NCI-H1930 (cell line): ENCODE measurements at places on chromosomes 3 and 15.

DNA sequence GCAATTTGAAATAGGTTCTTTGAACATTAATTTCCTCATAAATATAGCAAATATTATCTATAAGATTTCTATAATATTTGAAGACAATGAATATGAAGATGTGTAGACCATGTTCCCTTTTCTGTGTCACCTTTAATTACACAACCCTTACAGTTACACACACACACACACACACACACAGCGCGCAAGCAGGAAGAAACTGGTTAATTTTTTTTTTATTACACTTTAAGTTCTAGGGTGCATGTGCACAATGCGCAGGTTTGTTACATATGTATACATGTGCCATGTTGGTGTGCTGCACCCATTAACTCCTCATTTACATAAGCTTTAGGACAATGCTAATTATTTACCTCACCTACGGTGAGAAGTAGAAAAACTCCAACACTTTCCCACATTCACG is 122.9 kb downstream of the TPRG1 start:
- DNase-seq: no peak

GRCh38 chr15:41829959-41830646 is 2.2 kb downstream of the JMJD7 start:
- DNase-seq: no peak

DNA sequence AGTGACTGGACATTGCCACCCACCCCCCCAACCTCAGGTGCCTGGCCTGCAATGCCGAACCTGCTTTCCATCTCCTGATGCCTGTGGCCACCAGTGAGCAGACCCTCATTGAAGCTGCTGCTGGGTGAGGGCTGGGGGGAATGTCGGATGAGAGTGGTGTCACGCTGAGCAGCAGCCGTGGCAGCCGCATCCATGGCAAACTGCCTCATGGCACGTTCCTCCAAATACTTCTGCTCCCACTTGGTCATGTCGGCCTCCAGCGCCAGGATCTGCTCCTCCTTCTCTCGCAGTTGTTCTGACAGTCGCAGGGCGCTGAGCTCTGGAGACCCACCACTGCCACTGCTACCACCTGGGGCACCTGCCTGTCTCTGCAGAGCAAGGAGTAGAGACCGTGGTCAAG is 14.2 kb downstream of the AMOTL2 start:
- no peak for DNase-seq

DNA sequence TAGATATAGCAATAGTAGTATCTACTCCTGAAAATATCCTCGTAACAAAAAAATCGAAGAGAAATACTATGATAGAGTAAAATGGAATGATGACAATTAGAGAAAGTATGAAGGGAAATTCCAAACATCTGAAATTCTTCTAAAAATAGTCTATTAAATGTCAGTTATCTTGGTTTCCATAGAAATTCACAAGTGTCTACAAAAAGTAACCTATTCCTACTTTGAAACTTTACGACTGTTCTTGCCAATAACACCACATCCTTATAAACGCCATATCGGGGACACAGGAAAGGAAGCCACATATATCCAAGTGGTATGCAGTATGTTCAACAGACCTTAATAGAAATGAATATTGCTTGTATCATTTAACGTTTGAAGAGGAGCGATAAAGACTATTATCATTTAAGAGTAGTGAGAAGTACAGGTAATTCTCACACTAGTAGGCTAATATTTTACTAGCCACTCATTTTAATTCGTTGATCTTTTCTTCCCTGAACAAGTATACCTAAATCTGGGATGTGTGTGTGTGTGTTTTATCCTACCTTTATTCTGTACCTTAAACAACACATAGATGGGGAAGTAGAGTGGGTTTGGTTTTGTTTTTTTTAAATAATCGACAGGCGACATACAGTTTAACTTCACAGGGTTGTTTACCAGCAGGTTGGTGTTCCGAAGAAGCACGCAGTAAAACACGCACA is 1.2 kb downstream of the GPR176 start:
- DNase-seq: no peak

- DNase-seq: peak; percentile 1
These were observed 32.1 kb downstream of the KIF9 start for GRCh38 chr3:47250309-47251060.

DNA sequence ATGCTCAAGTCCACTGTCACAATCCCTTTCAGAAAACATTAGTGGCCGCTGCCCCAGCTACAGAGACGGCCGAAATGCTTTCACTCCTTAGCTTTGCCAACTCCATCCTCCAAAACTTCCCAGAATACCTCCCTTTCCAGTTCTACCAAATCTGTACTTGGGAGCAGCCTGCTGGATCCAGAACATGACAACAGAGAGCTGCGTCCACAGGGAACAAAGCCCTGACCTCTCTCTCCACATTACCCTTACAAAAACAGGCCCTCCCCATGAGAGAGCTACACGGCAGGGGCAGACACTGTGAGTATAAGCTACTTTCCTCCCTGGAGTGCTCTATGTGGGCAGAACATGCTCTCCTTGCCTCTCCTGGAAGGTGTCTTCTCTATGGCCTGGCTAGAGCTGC is 6.3 kb downstream of the RBM15B start:
- no peak for DNase-seq
